Posterior vena cava (tissue), 2 donors: ENCODE measurements at places on chromosomes 3 and 15. TPM values are rescaled to one million over a fixed set of nuclear protein-coding genes. Genes with fewer than 3 reads are reported as not detected.

DNA sequence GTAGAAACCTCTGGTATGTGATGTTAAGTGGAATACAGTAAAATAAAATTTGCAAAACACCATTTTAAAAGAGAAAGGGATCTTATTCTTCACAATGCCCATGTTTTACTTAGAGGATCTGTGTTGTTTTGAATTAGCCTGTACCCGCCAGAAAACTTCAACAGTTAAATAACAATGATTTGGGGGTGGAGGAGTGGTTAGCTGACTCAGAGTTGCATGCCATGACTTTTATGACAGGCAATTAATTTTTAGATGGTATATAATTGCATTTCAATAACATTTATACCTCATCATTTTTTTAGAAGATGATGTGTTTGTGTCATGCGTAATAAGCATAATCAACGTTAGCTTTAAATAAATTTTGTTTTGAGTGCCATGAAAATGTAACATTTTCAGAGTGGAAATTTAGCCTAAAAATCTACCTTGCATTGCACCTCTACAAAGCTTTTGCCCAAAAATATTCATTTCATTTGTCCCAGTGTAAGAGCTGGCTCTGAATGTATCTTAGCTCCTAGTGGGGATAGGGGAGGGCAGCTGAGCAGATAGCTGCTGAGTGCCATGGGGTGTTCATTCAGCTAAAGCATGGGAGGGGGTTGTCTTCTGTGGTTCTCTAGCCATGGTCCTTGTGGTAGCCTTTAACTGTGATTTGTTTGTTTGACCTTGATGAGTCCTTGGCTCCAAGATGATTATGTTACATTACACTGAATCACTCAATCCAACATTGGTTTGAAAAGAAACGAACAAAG, 379.8 kb downstream of the LPP start:
- no peak for DNase-seq

DNA sequence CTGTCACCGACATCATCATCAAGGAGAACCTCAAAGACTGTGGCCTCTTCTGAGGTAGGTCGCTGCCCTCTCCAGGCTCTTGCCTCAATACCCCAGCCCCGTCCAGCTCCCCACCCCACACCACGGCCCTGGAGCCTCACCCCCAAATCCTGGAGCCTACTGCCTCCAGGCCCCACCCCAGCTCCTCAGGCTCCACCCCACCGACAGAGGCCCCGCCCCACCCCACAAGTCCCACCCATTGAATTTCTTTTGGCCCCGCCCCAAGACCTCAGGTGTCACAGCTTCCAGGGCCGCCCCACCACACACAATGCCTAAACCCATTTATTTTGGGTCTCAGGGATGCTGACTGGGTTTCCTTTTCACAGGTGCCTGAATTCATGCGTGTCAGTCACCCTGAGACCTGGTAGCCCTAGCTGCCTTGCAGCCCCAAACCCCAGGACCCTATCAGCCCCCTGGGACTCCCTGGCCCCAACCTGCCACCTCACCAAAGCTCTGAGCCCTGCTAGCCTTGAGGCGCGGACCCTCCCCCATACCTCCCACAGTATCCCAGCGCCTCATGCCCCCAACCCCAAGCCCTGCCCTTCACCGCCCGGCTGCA, 3.6 kb downstream of the GNAT1 start:
- DNase-seq, result no peak

EFCC1 gene
- total RNA-seq, result 1.3 TPM

- no peak for DNase-seq
Observed at GRCh38 chr15:58165661-58166060, 27.5 kb downstream of the AQP9 start.

DNA sequence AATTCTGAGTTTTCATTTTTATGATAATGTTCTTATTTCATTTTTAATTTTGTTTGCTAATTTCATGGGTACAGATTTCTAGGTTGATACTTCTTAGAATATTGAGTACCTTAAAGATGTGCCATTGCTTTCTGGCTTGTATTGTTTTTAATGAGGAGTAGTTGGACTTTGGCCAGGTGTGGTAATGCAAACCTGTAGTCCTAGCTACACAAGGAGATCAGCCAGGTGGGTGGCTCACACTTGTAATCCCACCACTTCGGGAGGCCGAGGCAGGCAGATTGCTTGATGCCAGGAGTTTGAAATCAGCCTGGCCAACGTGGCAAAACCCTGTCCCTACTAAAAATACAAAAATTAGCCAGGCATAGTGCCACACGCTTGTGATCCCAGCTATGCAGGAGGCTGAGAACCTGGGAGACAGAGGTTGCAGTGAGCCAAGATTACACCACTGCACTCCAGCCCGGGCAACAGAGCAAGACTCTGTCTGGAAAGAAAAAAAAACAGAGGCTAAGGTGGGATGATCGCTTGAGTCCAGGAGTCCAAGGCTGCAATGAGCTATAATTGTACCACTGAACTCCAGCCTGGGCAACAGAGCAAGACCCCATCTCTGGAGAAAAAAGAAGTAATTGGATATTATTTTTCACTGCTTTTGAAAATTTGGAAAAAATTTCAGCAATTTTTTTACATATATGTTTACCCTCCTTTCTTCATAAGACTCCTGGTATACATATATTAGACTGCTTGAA, 198.0 kb downstream of the ALCAM start:
- DNase-seq, result no peak

GRCh38 chr15:66850996-66851310, 148.9 kb downstream of the SMAD6 start:
- DNase-seq, result no peak

CAND2 gene
- 16.8 TPM for total RNA-seq

DNA sequence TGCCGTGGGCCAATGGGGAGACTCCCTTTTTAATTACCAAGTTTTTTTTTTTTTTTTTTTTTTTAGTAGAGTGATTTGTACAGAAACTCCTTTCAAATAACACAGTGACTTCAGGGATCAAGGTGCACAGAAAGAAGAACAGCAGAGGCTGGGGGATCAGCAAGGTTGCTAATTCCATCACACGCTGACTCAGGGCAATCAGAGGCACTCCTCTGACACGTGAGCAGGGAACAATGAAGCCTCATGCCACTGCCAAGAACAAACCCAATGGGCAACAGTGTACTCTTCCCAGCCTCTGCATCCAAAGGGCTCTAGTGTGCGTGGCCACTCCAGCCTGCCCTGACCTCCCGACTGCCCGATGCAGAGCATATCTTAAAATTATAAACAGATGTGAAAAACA, 186.7 kb upstream of the WNT5A start:
- DNase-seq, result no peak

DNA sequence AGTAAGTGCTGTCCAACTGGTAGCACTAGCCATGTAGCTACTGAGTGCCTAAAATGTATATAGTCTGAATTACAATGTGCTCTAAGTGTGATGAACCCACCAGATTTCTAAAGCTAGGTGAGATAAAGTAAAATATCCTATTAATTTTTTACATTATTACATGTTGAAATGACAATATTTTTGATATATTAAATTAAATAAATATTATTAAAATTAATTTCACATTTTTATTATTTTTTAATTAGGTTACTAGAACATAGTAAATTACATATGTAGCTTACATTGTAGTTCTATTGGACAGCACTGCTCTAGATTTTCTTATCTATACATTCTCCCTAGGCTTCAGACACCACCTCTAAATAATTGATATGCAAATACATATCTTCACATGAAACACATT, 9.2 kb upstream of the OR5K1 start:
- no peak for DNase-seq

CD86 gene
- 9.7 TPM for total RNA-seq

DNA sequence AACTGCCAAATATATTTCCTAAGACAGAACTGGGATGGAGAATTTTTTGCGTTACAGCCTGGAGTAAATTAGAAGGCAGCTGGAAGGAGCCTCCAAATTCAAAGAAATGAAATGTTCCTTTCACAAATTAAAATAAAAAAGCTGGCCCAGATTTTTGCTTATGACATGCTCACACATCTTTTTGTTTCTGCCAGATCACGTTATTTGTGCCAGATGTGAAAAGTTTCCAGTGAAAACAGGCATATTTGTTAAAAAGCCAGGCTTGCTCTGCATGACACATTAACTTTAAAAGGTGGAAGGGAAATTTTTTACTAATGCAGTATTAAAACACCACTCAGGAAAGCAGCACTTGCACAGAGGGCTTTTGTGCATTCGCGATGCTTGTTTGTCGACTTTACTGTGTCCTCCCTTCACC, 23.3 kb upstream of the ACKR4 start:
- no peak for DNase-seq

OR5H2 gene
- total RNA-seq, result not detected
